ENCODE measurements at places on chromosomes 11 and 22. TPM values are rescaled to one million over a fixed set of nuclear protein-coding genes. Genes with fewer than 3 reads are reported as not detected.

The PACSIN3 gene
- total RNA-seq, result 1.9 TPM

The RFPL3 gene
- total RNA-seq, result not detected

The C11orf42 gene
- total RNA-seq, result not detected

The VWA5A gene
- total RNA-seq, result 7.6 TPM

The PPARA gene
- 11.4 TPM for total RNA-seq

The RASD2 gene
- total RNA-seq, result 1.0 TPM

The APLNR gene
- total RNA-seq, result not detected

The PANX3 gene
- total RNA-seq, result not detected

The KCNQ1OT1 gene
- 0.30 TPM for total RNA-seq

The FGF19 gene
- not detected for total RNA-seq

The SLC37A2 gene
- 1.5 TPM for total RNA-seq

The TMEM132A gene
- total RNA-seq, result 1.2 TPM

The LRRC74B gene
- total RNA-seq, result not detected

The CXCR5 gene
- 9.1 TPM for total RNA-seq

The OR5D13 gene
- total RNA-seq, result not detected
